ENCODE measurements at places on chromosomes 6 and 20.

DNA sequence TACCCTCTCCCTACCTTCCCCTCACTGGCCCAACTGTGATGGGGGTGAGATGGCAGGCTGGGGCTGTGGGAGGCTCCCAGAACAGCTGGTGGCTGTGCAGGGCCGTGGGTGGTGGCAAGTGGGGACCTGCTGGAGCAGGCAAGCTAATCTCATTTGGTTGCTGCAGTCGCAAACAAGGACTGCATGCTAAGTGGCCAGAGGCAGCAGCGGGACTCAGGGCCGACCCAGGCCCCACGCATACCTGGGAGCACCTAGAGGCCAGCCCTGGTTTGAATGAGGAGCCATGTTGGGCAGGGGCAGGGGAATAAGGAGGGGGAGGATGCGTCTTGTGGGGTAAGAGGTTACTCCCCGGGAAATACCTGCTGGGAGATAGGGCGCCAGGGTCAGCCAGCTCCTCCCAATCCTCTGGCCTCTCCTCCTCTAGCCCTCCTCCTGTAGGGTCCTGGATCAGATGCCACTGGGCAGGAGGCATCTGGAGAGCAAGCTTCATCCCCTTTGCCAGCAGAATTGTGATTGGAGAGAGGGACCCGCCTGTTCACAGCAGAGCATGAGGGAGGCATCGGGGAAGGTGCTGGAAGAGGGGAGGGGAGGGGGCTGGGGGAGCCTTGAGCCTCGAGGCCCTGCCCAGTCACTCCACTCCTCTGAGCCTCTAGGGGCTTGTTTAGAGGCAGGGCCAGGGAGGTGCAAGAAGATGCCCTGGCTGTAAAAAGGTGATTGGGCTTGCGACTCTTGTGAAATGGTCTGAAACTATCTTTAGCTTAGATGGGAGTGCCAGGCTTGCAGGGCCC is 24.3 kb upstream of the CDH22 start:
- no peak for DNase-seq

GRCh38 chr6:82616386-82617028 is 252.9 kb downstream of the TPBG start:
- no peak for DNase-seq

GRCh38 chr6:70884074-70884983 is 72.5 kb downstream of the B3GAT2 start:
- DNase-seq: peak; percentile 73

GRCh38 chr6:106199331-106199730 is 113.2 kb downstream of the PRDM1 start:
- no peak for DNase-seq

GRCh38 chr6:108604156-108604555 is 43.4 kb downstream of the FOXO3 start:
- DNase-seq: no peak

All from activated CD4-positive, alpha-beta T cell treated with anti-CD3 and anti-CD28 coated beads, Interleukin-2, Interleukin-4, amounts not matched to agents 100 ng/mL and 50 ng/mL, durations not matched to agents 16 hours and 8 hours (primary cell).